ENCODE measurements at places on chromosomes 7 and 10.

- no peak for DNase-seq
These were observed 15.1 kb downstream of the CACNB2 start for GRCh38 chr10:18155321-18155720.

GRCh38 chr7:156778668-156779067 is 114.3 kb downstream of the LMBR1 start:
- DNase-seq: no peak

GRCh38 chr7:117273325-117273724 is 49.5 kb downstream of the WNT2 start:
- DNase-seq: no peak

- DNase-seq: no peak
These were observed 730.0 kb upstream of the IGFBP3 start for GRCh38 chr7:46651070-46651469.

DNA sequence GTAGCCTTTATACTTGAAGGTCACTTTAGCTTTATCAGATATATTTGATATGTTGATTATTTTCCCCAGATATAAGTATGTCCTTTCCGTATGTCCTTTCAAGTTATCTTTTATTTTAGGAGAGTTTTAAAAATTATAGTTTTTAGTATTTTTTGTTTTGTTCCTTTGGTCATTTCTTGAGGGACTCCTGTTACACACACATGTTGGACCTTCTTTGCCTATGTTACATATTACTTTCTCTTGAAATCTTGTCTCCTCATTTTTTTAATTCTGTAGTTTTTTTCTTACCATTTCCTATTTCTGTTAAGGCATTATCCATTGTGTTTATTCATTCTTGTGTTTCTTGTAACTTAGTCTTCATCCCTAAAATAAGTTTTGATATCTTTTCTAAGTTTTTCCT is 23.9 kb downstream of the GLCCI1 start:
- no peak for DNase-seq
